Stimulated activated CD4-positive, alpha-beta T cell treated with anti-CD3 and anti-CD28 coated beads, Interleukin-4, amount 100 ng/mL, for 4 hours (primary cell): ENCODE measurements at places on chromosomes 16 and 17.

GRCh38 chr17:42843358-42843934 is 934 bp upstream of the AOC2 start:
- DNase-seq: no peak

DNA sequence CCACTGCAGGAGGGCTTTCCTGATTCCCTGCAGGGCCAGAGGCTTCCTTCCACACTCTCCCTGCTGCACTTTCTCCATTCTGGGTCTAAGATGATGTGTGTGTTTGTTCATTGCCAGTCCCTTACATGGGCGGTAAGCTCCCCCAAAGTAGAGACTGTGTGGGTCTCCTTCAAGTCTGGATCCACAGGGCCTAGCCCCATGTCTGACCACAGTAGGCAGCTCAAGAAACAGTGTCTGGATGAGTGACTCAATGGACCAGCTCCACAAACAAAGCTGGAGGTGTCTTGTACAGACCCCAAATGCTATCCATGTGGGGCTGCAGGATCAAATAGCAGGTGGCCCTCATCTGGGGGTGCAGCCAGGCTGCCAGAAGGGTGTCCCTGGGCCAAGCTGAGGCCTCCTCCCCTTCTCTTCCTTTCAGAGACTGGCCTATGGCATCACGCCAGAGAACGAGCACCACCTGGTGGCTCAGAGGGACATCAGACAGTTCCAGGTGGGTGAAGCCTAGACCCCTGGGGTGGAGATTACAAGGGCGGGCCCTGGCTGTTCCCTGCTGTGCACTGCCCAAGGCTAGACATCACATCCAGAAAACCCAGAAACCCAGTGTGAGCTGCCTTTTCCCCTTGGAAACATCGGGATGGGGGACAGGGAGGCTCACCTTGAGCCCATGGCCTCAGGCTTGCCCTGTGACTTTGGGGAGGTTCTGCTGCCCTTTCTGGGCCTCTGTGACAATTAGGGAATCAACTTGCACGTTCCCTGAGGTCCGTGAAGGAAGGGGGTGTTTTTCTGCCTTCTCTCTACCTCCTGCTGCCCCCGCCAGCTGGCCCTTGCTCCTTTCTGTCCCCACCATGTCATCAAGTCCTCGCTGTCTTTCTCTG is 45.9 kb downstream of the SLC6A2 start:
- DNase-seq: no peak

GRCh38 chr16:84948851-84949610 is 62.3 kb downstream of the ZDHHC7 start:
- DNase-seq: no peak

- DNase-seq: no peak
Measured at GRCh38 chr17:72092710-72093322, 28.0 kb upstream of the SOX9 start.

- no peak for DNase-seq
Measured at GRCh38 chr17:79258041-79258440, 183.4 kb downstream of the ENGASE start.

DNA sequence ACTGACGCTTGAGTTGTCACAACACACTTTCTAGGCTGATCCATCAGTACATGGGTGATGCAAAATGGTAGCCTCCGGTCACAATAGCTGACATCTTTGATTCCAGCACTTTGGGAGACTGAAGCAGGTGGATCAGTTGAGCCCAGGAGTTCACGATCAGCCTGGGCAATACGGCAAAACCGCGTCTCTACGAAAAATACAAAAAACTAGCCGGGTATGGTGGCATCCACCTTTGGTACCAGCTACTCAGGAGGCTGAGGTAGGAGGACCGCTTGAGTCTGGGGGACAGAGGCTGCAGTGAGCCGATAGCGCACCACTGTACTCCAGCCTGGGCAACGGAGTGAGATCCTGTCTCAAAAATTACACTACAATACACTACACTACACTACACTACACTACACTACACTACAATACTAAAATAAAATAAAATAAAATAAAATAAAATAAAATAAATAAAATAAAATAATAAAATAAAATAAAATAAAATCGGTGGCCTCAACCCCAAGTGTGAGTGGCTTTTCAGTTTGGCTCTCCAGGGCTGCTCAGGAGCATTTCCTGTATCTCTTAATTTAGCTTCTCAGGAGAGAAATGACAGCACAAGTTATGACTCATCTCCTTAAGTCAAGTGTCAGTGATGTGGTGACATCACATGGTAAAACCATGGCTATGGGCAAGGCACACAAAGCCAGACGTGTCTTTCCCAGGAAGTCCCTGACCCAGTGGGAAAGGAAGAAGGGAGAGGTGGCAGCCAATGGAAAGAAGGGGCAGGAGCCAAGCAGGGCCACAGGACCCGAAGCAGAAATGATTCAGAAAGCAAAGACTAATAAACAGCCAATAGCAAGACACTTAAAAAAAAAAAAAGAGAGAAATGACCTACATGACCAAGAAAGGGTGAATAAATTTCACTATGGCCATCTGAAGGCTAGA is 75.3 kb upstream of the TBC1D3K start:
- DNase-seq: no peak
